Osteoblast (primary cell): ENCODE measurements at places on chromosomes 2 and 18.
A peak's percentile ranks its signal among the peaks of the same experiment; 100 is the strongest.

- no peak for DNase-seq
Measured at GRCh38 chr18:37705016-37705415, 139.4 kb upstream of the CELF4 start.

DNA sequence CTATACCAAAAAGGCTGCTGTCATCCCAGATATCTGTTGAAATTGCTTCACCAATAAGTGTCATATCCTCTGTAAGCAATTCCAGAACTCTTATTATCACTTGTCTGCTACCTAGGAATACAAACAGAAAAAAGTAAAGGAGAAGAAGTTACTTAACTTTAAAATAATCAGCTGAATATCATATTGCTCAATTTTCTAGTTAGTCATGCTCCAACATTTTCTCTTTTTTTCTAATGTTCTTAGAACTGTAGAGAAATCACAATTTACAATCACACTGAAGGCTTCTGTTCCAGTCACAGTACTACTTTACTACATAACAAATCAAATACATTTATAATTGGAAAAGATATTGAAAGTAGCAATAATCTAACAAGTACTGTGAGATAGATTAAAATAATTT, 17.4 kb downstream of the RTTN start:
- no peak for DNase-seq

DNA sequence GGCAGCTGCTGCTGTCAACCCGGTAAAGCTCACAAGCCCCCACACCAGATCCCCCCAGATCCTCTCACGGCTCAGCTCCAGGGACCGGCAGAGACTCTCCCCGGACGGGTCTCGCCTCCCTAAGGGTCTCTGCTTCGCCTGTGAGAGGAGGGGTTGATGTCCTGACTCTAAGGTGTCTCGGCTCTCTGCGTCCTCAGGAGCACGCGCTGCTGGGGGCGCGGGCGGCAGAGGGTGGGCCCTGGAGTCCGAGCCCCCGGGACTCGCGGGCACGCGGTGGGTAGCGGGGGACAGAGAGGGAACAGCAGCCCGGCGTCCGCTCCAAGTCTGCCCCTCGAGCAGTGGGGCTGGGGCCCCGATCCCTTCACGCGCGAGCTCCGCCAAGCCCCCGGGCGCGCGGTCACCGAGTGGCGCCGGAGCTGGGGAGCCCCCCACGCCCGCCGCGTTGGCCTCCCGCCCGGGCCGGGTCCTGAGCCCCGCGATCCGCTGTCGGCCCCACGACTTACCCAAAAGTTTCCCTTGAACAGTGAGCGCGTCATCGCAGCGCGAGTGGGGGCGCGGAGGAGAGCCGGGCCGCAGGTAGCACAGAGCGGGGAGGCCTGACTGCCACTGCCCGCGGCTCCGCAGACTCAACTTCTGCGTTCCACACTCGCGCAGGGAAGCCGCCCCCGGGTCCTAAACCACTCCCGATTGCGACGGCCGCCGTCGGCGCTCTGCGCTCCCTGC, at the start of gene PSTPIP2:
TSS of gene PSTPIP2 (minus strand) at position 608 of the 723 bp plus-strand sequence. CDS start at position 536, 72 bp downstream.
- peak; percentile 92 for DNase-seq

DNA sequence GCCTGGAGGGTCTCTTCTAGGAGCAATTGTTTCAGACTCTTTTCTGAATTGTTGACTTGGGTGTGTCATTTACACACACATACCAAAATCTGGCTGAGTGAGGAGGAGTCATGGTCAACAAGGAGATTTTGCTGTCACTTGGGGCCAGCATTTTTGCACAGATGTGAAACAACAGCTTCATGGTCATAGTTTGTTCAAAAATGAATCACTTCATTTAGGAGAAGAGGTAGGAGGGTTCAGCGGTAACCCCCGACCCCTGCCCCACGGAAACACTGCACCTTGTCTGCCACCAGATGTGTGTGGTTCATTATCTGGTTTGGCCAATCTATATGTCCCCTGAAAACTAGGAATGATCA, 42.2 kb downstream of the LBH start:
- DNase-seq, result peak; percentile 73

DNA sequence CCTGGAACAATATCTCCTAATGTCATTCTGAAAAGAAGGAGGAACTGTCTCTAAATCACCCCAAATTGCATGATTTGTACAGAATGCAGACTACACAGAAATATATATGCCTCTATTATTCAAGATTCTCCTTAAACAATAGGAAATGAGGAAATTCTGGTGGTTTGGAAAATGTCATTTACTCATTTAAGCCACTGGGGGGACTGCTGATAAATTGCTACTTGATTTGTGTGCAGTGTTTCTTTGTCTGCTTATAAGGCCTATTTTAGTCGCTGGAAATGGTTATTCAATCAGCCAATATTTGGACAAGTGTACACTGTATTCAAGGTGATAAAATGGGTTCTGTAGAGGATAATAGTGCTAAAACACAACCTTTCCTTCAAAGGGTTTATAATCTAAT, 801.9 kb upstream of the CELF4 start:
- DNase-seq, result no peak

- no peak for DNase-seq
Measured at GRCh38 chr2:50133766-50134165, 898.2 kb downstream of the NRXN1 start.
